Activated effector memory CD4-positive, alpha-beta T cell treated with Interleukin-2 at 50 U/mL for 16 hours (primary cell): ENCODE measurements at places on chromosomes 12 and 14.

DNA sequence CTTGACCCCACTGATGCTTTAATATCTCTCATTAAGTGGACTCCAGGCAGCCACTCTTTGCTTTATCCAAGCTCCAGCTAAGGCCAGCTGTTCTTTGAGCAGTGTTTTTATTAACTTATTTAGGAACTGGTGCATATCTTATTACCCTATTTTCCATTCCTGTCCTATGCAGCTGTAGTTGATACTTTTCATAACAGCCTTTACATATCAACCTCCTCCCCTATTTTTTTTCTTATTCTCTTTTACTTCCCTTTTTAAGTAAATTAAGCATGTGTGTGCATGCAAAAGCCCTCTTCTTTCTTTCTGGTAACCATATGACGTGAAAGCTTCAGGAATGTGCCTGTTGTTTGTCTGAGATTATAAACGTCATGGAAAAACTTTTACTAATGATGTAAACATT, 121.2 kb downstream of the PTPRQ start:
- DNase-seq: no peak

- no peak for DNase-seq
Observed at GRCh38 chr12:65015850-65016249, 105.3 kb downstream of the WIF1 start.

- DNase-seq: no peak
Observed at GRCh38 chr12:49208146-49208545, 19.3 kb upstream of the TUBA1A start.

- DNase-seq: no peak
Observed at GRCh38 chr12:111672822-111673381, 12.9 kb downstream of the BRAP start.

- DNase-seq: no peak
Observed at GRCh38 chr12:123250471-123251383, 17.5 kb downstream of the MTRFR start.

GRCh38 chr14:50060871-50061663, 55.3 kb downstream of the VCPKMT start:
- DNase-seq: peak; percentile 24

- DNase-seq: no peak
Observed at GRCh38 chr12:3125674-3126073, 48.5 kb downstream of the TSPAN9 start.

- DNase-seq: no peak
Observed at GRCh38 chr14:102479107-102479506, 30.5 kb downstream of the ANKRD9 start.

- DNase-seq: no peak
Observed at GRCh38 chr14:25521616-25522015, 471.7 kb upstream of the STXBP6 start.

- DNase-seq: no peak
Observed at GRCh38 chr14:101242442-101243385, 318.6 kb upstream of the DIO3 start.

GRCh38 chr12:24012528-24012927, 63.1 kb upstream of the SOX5 start:
- no peak for DNase-seq

DNA sequence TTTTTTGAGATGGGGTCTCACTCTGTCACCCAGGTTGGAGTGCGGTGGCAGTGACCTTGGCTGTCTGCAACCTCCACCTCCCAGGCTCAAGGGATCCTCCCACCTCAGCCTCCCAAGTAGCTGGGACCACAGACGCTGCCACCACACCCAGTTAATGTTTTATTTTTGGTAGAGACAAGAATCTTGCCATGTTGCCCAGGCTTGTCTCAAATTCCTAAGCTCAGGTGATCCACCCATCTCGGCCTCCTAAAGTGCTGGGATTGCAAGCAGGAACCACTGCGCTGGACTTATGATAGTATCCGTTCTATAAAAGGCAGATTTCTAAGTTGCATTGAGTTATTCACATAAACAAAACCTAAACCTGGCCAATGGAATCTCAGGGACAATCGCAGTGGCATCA, 321.1 kb upstream of the PRICKLE1 start:
- no peak for DNase-seq

GRCh38 chr14:103558071-103558882, 4.2 kb downstream of the BAG5 start:
- no peak for DNase-seq

GRCh38 chr12:3523728-3524127, 32.7 kb downstream of the PRMT8 start:
- no peak for DNase-seq

DNA sequence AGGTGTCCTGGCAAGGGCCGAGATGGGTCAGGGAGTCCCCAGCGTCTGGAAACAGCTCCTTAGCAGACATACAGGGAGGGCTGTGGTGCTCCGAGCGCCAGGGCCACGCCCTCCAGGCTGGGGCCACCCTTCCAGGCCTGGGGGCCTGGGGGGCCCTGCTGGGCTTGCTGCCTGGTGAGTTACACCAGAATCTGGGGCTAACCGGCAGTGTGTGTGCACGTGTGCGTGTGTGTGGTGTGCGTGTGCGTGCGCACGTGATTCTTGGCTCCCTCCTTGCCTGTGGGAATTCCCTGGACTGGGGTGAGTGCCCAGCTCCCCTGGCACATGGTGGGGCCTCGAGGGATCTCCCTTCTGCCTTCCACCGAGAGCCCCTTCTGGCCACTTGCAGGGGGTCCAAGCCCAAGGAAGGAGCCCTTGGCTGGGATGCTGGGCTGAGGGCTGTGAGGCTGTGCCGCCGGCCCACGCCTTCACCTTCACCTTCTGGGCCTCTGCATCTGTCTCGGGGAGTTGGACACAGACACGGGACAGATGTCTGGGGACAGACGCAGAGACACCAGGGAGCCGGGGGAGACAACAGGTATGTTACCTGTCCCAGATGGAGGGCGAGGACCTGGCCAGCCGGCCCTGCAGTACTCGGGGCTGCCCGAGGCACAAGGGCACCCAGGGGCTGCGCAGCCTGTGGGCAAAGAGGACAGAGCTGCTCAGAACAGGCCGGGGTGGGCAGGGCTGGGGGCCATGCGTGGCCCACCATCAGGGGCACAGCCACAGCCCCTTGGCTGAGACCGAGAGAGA, 37.2 kb downstream of the BEGAIN start:
- no peak for DNase-seq

GRCh38 chr12:88834226-88834625, 254.0 kb upstream of the KITLG start:
- DNase-seq: no peak

GRCh38 chr12:80050236-80050635, 49.1 kb upstream of the OTOGL start:
- DNase-seq: no peak

DNA sequence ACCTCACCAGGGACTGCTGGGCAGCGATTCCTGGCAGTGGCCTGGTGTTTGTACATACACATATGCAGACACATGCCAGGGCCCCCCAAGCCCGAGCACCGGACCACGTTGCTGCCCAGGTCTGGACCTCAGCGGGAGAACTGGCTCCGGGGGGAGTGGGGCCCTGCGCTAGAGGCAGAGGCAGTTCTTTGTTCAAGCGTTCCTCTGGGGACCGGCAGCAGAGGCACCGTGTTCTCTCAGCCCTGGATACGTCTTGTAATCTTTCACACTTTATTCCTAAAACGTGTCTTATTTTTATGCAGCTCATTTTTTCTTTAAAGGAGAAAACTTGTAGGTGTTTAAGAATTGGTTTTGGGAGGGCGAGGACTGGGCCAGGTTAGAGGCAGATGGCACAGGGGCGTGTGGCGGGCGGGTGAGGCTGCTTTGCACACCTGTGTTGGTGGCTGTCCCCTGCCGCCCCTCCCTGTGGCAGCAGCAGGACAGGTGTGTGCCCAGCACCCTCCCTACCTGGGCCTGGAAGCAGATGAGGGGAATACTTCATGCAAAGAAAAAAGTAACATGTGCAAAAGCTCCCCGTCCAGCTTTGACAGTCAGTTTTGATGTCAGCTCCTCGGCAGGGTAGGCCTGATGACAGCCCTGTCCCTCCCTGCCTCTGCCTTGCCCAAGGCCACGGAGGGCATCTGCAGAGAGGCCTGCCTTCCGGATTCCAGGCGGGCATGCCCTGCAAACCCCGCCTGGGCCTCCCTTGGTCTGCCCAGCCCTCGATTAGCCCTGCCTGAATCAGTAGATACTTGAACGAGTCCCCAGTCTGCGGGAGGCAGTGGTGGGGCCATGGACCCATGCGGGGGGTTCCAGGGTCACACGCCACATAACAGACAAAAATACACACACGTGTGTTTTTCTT, 7.0 kb upstream of the PUS1 start:
- DNase-seq: no peak

- DNase-seq: no peak
Observed at GRCh38 chr14:73753887-73754795, 40.0 kb upstream of the PNMA1 start.

GRCh38 chr12:120126635-120127005, 10.1 kb upstream of the RAB35 start:
- DNase-seq: no peak

- no peak for DNase-seq
Observed at GRCh38 chr12:90368081-90368480, 586.9 kb downstream of the CCER1 start.

- peak; percentile 75 for DNase-seq
Observed at GRCh38 chr12:109052414-109053323, at the start of gene USP30. TSS of gene USP30 (plus strand) at chr12:109052576. CDS start at chr12:109052679, 103 bp downstream.

DNA sequence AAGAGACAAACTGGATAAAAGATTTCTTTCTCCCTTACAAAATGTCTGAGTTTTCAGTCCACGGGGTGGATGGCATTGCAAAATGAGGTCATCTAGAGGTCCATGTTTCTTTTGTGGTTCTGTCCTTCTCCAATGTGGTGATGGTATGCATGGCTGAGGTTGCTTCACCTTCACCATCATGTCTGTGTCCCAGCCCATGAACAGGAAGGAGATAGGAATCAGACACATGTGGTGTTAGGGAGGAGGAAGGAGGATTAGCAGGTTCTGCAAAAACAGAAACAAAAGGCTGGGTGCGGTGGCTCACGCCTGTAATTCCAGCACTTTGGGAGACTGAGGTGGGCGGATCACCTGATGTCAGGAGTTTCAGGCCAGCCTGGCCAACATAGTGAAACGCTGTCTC, 11.0 kb upstream of the AEBP2 start:
- DNase-seq: no peak

GRCh38 chr12:131897875-131898274, 3.5 kb downstream of the ULK1 start:
- DNase-seq: no peak

DNA sequence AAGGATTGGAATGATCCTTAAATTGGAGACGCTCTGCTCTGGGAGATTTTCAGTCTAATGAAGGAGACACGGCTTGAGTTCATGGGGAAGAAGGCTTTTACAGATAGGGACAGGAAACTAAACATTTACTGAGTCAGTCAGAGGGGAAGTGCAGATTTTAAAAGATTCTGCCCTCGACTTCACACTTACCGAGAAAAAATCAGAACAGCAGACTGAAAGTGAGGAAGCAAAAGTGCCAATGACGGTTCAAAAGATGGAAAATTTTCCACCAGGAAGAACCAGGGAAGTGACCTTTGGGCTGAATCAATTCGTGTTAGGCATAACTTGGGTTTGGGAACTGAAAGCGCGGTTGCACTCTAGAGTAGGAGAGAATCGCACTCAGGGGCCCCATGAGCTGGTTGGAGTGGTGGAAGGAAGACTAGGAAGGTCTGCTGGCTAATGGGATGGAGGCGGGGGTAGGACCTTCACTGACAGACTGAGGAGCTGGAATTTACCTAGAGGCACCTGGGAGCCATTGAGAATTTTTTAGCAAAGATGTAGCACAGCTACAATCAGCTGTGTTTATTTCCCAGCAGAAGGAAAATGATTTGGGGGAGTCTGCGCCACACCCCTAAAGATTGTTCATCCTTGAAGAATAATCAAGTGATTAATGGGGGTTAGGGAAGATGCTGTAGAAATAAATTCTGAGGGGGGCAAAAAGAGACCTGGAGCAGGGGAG, 1.2 kb downstream of the KCNK13 start:
- DNase-seq: no peak

- DNase-seq: no peak
Observed at GRCh38 chr14:94903883-94904282, 134.0 kb upstream of the GSC start.

DNA sequence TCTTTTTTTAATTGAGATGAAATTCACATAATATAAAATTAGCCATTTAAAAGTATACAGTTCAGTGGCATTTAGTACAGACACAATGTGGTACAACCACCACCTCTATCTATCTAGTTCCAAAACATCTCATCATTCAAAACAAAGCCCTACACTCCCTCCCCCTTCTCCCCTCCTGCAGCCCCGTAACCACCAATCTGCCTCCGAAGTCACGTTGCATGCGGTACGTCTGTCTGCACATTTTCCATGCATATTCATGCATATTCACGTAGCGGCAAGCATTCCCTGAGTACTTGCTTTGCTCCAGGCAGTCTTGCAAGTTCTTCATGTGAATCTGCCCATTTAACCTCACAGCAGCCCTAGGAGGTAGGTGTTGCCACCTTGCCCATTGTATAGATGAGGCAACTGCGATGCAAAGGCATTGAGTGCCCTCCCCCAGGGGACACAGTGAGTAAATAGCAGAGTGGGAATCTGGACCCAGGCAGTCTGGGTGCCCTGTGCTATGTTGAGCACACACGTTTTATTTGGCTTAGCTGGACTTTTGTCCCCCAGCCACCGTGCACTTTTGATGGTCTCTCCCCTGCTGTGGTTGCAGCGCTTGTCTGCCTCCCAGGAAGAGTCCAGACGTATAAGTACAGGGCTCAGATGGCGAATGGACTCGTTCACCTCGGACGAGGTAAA, 43.4 kb downstream of the RIN3 start:
- DNase-seq: no peak

- DNase-seq: no peak
Observed at GRCh38 chr12:66620688-66621087, 58.2 kb downstream of the GRIP1 start.

DNA sequence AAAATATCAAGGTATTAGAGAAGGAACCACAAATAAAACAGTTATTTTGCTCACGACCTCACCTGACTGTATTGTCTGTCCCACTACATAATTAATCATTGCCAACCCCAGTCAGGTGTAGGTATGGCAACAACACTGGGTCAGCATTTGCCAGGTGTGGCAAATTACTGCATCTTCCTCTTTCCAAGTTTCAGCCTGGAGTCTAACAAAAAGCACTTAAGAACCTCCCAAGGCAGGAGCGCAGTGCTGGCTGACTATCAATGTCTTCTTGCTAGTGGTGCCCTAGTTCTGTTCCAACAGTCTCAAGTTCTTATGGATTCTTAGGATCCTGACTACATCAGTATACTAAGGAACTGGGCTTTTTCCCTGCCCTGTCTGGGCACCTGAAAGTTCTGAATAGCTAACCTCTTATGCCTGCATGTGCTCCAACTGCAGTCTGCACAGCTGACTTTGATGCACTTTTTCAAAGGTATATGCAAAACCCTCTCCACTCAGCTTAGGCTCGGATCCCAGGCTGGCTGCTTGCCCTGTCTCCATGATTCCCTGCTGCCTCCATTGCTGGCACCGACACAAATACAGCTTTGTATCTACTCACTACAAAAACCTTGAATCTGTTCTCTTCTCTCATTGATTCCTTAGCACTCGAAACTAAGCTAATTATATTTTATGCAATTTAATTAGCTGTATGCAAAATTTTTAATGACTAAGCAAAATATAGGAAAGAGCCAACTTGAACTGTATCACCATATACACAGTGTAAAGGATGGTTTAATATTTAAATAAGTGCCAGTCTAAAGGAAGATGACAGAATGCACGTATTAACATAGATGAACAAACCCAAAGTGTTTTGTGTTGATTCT, 113.3 kb downstream of the PRKD1 start:
- DNase-seq: no peak
